HAP-1 (cell line): ENCODE measurements at places on chromosomes 1 and 21.

GRCh38 chr1:235011599-235012435, 116.8 kb downstream of the TOMM20 start:
- no peak for DNase-seq

GRCh38 chr1:19167140-19167539, 42.9 kb downstream of the UBR4 start:
- no peak for DNase-seq

DNA sequence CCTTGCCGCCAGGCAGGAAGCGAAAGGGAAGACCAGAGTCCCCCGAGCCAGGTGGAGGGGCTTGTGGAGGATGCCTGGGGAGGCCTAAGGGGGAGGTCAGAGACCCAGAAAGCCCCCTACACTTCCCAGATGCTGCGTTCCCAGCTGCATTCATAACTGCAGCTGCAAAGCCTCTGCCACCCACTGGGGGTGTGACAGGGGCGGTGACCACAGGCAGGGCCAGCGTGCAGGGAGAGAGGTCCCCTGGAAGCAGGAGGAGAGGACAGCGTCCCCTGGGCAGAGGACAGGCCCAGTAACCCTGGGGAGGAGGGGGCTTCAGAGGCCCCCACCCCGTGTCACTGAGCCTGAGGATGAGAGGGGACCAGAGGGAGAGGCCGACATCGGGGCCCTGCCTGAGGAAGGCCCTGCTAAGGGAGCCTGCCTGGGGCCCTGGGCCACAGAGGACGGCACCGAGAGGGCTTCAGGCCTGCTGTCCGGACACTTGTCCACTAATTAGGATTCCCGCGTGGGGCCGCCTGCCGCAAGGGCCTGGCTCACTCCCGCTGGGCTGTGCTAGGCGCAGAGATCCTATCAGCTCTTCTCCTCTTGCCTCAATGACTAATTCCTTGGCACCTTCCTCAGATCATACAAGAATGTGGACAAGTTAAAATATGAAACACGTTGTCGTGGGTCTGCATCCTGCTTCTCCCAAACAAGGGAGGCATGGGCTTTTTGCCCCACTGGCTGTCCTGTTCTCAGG, 49.1 kb upstream of the CCDC27 start:
- DNase-seq, result no peak

- no peak for DNase-seq
Measured at GRCh38 chr1:192892934-192893333, 84.1 kb downstream of the RGS2 start.

- DNase-seq, result no peak
Measured at GRCh38 chr1:231027136-231027925, 12.7 kb downstream of the FAM89A start.

GRCh38 chr21:35578831-35579471, 481.4 kb downstream of the SETD4 start:
- DNase-seq, result no peak

DNA sequence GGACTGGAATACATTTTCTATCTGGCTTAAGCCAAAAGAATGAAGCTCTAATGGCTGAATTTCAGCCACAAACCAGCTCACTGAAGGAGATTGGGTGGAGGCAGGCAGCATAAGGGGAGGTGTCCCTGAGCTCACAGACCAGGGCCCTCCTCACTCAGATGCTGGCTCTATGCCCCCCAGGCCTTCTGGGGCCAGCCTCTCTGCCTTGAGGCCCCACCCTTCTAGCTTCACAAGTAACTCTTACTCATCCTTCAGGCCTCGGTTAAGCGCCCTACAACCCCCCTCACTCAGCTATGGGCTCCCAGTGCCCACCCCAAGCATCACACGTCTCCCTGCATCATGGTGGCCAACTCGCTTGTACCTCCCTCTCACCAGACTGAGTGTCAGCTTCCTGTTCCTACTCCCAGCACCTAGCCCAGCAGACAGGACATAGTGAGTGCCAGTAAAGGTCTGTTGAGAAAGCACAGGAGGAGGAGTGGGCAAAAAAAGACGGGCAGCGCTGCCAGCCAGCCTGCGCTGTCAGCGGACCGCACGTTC, 40.8 kb upstream of the GPR157 start:
- no peak for DNase-seq

DNA sequence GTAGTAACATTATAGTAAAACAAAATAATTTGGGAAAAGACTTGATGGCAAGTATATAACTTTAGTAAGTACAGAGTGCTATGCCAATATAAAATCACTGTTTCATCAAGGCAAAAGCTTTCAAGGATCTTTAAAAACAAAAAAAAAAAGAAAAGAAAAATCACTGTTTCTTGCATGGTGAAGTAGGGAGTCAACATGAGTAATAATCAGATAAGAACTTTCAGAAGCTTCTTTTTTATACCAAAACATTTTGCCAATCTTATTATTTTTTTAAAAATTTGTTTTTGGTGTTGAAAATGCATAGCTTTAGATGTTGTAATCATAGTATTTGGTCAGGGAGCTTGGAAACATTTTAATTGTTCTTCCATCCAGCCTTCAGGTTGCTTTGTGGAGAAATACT, 37.2 kb downstream of the CAMSAP2 start:
- no peak for DNase-seq

DNA sequence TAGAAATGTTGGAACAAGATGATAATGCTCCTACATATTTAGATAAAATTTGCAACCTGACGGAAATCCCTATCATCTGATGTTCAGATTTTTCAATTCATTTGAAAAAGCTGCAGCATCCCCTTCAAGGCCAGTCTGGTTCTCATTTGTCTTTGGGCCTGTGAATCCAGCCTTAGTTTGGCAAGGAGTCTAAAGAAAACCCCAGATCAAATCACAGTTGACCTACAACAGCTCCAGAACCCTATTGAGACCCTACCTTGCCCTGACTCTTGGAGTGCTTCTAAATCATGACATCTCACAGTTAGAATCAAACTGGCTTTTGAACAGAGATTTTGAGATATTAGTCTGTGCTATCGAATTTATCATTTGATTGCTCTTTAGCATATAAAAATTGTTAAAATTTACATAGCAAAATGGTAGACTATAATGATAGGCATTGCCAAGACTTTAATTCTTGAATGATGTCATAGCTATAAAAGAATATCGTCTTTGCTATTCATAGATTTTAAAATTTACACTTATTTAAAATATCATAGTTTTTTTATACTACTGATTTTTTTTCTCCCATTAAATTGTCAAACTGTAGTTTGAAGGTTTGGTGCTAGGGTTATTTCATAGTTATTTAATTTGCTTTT, 2.2 kb downstream of the PPP2R5A start:
- no peak for DNase-seq

DNA sequence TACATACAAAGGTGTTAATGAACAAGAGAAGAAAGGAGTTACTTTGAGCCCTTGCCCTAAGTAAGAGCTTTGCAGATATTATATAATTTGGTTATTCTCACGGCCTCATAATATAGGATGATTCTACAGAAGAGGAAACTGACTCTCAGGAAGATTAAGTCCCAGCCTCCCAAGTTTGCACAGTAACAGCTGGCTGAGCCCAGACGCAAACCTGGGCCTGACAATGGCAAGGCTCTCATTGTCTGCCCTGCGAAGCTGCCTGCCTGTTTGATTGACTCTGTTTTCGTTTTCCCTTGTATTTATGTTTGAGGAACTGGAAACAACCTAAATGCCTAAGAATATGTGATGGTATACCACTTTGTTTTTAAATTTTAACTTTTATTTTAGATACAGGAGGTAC, 76.2 kb upstream of the PGBD5 start:
- no peak for DNase-seq

GRCh38 chr1:195591917-195592672, 1016.1 kb downstream of the KCNT2 start:
- DNase-seq, result peak; percentile 95

GRCh38 chr1:161999301-162000052, 24.2 kb downstream of the OLFML2B start:
- DNase-seq, result no peak

GRCh38 chr1:25774206-25774803, 25.7 kb upstream of the SELENON start:
- DNase-seq, result no peak

DNA sequence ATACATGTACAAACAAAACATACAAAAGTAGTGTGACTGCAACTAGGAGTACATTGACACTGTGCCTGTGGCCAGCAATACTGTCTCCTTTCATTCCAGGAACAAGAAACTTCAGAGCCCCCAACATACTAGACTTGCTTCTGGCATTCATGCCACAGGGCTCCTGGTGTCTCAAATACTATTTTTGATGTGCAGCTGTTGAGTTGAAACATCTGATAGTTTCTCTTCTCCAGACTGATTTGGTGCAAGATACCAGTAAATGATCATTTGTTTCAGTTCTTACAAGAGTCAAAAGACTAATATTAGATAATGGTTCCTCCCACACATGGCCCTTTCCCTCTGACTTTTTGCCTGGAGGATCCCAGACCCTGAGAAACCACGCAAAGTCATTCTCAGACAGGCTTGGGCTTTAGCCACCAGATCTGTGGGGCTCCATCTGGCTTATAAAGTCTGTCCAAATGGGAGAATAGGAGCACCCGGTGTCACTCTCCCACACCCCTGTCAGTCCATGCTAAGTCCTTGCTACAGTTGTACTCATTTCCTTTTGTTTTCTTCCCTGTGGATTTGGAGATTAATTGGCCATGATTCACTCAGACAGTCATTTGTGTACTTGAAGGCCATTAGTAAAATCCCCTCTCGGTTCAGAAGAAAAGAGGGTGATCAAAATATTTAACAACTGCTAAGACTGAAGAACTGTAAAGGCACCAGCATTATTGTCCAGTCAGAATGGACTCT, 163.5 kb upstream of the RUNX1 start:
- DNase-seq, result no peak

- no peak for DNase-seq
Measured at GRCh38 chr1:16298653-16299052, 53.6 kb downstream of the FBXO42 start.

DNA sequence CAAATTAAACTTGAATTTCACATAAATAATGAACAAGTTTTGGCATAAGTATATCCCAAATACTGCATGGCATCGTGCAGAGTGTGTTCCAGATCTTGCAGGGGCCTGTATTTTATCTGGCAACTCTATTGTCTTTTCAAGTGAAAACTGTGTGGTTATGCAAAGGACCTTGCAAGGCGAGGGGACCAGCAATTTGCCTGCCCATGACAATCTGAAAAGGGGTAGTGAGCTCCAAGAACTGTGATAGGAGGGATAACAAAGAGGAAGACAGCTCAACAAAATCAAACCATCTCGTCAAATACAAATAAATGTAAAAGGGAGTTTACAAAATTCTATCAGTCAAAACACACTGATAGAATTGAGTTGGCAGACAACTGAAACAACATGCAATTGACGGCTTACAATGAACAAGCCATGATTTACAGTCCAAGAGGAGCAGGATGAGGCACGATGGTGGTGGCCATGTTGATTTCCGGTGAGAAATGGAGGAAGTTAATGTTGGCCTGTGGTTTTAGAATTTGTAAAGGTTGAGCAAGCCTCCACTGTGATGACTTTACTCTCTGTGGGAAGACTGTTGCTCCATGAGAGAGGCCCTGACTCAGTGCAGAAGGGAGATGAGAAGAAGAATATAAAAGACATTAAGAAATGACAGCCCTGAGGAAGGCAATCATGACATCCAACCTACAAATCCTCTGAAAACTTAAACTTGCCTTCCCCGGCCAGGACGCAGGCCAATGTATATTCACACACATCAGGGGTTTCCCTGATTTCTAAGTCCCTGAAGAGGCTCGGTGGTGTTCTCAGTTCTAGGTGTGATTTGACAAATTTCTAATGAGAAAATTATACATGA, 132.2 kb downstream of the ADSS2 start:
- no peak for DNase-seq

- DNase-seq, result no peak
Measured at GRCh38 chr1:70072231-70072751, 133.1 kb downstream of the LRRC40 start.

DNA sequence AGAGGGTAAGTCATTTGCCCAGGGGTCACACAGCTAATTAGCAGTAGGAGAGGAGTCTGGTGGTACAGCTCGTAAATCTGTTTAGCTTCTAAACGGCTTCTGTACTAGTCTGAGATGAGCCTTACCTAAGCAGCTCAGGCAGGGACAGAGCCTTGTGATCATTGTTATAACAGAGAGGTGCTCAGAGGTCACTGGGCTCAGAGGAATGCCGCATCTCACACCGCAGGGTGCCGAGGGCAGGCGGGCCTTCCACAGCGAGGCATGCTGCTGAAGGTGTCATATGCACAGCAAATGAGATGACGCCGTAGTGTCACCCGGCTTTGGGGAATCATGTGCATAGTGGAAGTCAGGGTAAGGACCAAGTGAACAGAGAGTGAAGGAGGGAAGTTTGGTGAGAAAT, 305.2 kb upstream of the FMN2 start:
- DNase-seq, result no peak

- no peak for DNase-seq
Measured at GRCh38 chr21:45164838-45165237, 90.5 kb downstream of the ADARB1 start.

GRCh38 chr1:28136922-28137613, 39.4 kb downstream of the PTAFR start:
- no peak for DNase-seq

GRCh38 chr1:16127676-16128337, 28.1 kb downstream of the EPHA2 start:
- no peak for DNase-seq

DNA sequence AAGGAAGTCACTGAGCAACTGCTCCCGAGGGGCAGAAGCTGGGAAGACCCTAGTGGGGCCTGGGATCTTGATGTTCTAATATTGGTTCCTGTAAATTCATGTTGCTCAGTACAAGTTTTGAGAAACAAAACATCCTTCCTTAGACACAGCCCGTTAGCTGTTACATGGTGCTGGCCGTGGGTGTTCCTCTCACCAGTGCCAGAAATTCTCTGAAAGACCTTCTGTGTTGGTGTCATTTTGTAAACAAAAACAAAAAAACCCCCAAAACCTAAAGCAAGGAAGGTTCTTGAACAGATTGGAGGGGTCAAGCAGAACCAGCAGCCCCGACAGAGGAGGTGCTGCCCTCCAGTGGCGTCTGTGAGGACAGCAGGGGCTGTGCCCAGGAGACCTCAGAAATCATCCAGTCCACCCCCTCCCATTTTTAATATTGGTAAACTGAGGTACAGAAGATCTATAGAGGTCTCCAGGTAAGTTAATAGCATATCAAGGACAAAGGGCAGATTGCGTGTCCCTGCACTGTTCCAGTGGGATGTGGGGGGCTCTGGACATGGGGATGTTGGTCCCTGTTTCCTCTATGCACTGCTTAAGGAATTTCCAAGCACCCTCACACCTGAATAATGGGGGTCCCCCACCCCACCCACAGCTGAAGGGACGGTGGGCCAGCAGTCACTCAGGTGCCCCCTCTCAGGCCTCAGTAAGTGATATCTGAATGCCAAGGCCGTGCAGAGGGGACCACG, 38.2 kb downstream of the SLC2A7 start:
- peak; percentile 75 for DNase-seq

GRCh38 chr1:42046761-42047507, 106.3 kb upstream of the GUCA2B start:
- DNase-seq, result no peak
